ENCODE measurements at places on chromosomes 5 and 9.

- no peak for DNase-seq
Observed at GRCh38 chr9:88589656-88590055, 54.7 kb downstream of the NXNL2 start.

DNA sequence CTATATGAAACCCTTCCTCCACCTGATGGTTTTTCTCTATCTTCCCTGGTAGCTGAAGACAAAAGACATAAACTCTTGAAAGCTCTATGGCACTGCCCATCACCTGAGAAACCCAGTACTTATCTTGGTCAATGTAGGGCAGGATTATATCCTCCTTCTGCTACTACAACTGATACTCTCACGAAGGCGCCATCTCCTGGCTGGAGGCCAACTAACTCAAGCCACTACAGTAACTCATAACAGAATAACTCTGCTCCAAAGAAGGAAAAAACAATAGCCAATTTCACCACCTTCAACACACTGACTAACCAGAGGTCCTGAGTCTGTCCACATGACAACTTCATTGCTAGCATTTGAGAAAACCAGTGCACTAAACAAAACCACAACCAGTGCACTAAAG is 409.2 kb downstream of the CETN3 start:
- no peak for DNase-seq

DNA sequence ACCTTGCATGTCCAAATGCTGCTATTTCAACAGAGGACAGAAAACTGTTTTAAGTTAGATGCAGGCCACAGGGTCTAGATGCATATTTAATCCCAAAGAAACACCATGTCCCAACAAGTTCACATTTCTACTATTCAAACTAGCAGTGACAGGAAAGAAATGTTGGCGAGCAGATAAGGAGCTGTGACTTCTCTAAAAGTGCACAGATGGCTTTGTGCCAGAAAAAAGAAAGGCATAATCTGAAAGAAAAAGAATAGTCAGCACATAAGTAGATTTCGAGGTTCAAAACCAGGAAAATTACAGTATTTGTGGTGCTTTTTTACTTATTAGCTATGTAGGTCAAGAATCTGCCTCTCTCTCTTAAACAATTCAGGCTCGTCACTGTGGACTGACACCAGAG is 178.3 kb downstream of the DNAH5 start:
- DNase-seq = no peak

- no peak for DNase-seq
Observed at GRCh38 chr9:127543973-127544533, 68.0 kb upstream of the STXBP1 start.

DNA sequence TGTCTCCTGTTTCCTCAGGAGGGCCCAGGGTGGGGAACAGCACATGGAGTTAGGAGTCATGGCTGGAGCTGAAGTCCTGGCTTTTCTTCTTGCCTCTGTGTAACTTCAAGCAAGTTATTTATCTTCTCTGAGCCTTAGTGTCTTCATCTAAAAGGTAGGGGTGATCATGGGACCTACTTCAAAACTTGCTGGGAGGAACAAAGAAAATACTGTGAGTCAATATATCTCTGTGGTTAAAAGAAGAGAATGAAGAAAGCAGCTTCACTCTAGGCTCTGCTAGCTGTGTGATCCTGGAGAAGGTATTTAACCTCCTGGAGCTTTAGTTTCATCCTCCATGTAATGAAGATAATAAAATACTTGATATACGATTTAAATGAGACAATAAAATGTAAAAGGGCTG is 26.5 kb downstream of the AFAP1L1 start:
- no peak for DNase-seq

Data from stimulated activated CD8-positive, alpha-beta memory T cell treated with anti-CD3 and anti-CD28 coated beads, Interleukin-7, amount 100 ng/mL, for 1 hour (primary cell).